Tibial nerve (tissue), 4 donors: ENCODE measurements at places on chromosomes 12 and 14.

DNA sequence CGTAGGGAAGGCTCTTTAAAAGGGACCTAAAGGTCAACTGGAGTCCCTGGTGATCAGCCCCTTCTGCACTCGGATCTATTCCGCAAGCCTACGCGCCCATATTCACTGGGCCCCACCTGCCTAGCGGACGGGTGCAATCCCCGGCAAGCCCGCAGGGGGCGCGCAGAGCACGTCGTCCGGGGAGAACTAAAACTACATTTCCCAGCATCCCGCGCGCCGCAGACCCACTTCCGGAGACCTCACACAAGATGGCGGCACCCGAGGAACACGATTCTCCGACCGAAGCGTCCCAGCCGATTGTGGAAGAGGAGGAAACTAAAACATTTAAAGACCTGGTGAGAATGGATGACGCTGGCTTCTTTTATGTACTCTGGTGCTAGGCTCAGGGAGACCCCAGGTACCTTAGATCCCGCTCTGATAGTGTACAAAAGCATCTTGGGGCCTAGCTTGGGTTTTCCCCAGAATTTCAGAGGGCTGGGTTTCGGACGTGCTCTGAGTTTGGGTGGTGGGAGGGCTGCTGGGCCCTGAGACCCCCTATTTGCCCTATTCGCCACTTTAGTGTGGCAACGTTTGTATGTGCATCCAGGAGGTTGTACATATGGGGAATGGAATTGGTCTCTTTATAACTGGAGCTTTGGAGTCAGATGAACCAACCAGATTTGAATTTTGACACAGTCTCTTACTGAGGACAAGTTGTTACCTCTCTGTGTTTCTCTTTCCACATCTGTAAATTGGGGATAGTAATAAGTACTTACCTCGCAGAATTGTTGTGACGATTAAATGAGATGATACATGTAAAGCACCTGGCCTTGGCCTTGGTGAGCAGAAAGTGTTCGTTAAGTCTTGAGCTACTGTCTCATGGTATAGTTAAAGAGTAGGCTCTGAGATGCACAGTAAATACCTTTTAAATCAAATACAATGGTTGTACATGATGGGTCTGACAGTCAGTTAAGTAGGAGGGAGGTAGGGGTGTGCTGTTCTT is at the start of gene DDX47:
Gene DDX47 (plus strand): TSS at position 227 of the 982 bp plus-strand sequence. CDS start 22 bp downstream, at position 249.
- no peaks in the 10 kb centered on the region for H3K36me3 ChIP-seq
- H3K4me3 ChIP-seq = peak within 1 kb of the TSS; percentile 77
- peak within 1 kb of the TSS; percentile 77 for H3K27ac ChIP-seq
- H3K4me1 ChIP-seq = peaks cover 11% of the 10 kb centered on the region
- peak; percentile 98 for DNase-seq

DNA sequence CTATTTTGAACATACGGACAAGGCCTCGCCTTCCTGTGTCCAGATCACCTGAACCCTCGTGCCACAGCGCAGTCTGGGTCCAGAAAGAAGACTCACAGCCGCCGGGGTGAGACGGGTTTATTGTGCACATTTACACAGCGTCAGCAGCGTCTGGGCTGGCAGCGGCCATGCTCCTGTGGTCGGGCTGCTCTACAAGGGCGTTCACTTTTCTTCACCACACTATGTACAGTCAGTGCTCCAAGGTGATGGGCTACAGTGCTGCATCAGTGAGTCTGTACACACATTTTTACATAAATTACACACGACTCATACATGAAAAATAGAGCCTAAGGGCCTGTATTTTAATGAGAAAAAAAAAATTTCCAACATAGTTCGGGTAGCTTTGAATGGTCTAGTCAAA is 18.0 kb downstream of the ZFYVE21 start:
- H3K27me3 ChIP-seq = no peaks in the 10 kb centered on the region
- H3K4me1 ChIP-seq = no peaks in the 10 kb centered on the region
- H3K36me3 ChIP-seq = peaks cover 21% of the 10 kb centered on the region
- DNase-seq = no peak
- no peak overlapping the region for H3K27ac ChIP-seq
- H3K4me3 ChIP-seq = no peak overlapping the region

DNA sequence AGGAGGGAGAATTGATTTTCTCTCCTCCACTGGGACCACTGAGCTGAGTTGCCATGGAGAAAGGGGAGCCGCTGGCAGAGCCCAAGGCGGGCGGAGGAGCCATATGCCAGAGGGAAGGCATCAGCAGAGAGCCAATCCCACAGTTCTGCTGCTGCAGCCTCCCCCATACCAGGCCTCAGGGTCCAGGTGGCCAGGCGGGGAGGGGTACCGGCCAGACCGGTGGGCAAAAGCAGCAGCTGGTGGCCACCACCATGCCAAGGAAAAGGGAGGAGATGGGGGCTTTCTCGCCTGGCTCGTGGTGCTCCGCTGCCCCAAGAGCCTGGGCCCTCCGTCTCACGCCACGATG is 72.8 kb downstream of the PITPNM2 start:
- H3K36me3 ChIP-seq = no peaks in the 10 kb centered on the region
- peaks cover 43% of the 10 kb centered on the region for H3K4me1 ChIP-seq
- H3K4me3 ChIP-seq = no peak overlapping the region
- H3K27me3 ChIP-seq = no peaks in the 10 kb centered on the region

DNA sequence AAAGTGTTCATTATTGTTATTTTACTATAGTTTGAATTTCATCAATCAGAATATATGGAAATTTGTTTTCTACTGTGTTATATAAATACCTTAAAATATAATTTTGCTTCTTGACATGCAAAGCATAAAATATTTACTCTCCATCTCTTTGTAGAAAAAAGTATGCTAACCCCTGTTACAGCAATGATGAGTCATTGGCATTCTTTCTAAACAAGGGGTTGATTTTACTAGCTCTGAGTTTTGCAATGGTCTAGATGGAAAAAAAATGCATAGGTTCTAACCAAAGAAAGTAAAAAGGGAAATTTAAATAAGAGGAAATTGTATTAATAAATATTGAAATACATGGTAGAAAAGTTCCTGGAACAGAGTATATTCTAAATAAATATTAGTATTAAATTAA is 990.2 kb upstream of the ATXN7L3B start:
- H3K36me3 ChIP-seq = no peaks in the 10 kb centered on the region
- no peak overlapping the region for H3K27ac ChIP-seq
- no peak for DNase-seq

DNA sequence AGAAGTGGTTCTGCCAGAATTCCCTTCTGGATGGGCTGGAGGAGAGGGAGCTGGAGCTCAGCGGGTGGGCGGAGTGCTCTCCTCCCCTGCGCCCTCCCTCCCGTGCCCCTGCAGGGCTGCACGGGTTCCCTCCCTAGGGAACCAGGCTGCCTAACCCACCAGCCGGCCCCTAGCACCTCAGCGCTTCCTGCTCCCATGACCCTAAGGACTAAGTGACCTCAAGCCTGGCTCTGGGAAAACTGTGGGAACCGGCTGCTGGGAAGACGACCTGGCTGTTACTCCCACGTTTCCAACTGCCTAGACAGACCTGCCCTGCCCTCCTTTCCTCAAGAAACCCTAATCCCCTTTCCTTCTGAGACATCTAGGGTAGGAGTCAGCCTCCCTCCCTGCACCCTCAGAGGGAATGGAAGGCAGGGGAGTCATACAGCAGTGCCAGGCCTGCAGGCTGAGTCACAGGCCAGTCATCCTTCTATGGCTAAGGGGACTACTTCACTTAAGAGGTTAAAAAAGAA is 31.5 kb downstream of the SLC6A12 start:
- H3K36me3 ChIP-seq = no peaks in the 10 kb centered on the region
- no peak overlapping the region for H3K27ac ChIP-seq
- H3K4me1 ChIP-seq = no peaks in the 10 kb centered on the region
- no peaks in the 10 kb centered on the region for H3K27me3 ChIP-seq

GRCh38 chr14:54343272-54344121 is 53.3 kb upstream of the CDKN3 start:
- no peak overlapping the region for H3K4me3 ChIP-seq
- no peak for DNase-seq
- H3K27me3 ChIP-seq = no peaks in the 10 kb centered on the region
- no peak overlapping the region for H3K27ac ChIP-seq
- H3K36me3 ChIP-seq = no peaks in the 10 kb centered on the region

GRCh38 chr14:75428230-75429104 is 645 bp downstream of the JDP2 start:
- no peaks in the 10 kb centered on the region for H3K36me3 ChIP-seq
- DNase-seq = no peak
- H3K4me1 ChIP-seq = peaks cover 57% of the 10 kb centered on the region
- H3K27ac ChIP-seq = peak overlapping the region; percentile 95

DNA sequence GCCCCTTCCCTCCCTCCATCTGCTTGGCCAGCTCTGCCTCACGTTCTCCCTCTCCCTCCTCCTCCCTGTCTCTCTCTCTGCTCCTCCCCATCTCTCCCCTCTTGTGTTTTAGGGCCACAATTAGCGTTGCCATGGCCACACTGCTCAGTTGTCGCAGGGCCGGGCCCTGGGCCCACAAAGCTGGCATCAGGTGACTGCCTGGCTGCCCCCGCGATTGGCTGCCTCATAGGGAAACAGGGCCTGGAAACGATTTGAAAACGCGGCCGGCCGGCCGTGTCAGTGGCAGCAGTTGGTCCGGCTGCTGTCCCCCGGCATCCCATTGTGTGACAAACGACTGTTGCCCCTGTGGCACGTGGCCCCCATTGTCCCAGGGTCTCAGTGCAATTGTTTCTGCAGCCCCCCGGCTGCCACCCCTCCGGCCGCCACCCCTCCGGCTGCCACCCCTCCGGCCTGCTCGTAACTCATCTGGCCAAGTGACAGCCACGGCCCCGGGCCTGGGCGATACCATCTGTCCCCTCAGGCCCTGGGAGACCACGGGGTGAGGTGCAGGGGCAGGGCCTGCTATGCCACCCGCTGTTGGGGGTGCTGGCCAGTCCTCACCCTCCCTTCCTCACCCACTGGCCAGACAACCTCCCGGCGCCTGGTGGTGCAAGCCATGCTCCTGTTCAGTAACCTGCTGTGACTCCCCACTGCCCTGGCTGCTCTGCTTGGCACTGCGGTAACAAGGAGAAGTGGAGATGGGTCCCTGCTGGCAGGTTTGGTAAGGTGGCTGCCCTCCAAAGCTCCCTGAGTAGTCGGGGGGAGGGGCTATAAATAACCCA is 17.4 kb downstream of the FOXN4 start:
- H3K27ac ChIP-seq = no peak overlapping the region
- no peaks in the 10 kb centered on the region for H3K4me1 ChIP-seq
- no peak for DNase-seq
- H3K27me3 ChIP-seq = no peaks in the 10 kb centered on the region
- no peaks in the 10 kb centered on the region for H3K36me3 ChIP-seq

DNA sequence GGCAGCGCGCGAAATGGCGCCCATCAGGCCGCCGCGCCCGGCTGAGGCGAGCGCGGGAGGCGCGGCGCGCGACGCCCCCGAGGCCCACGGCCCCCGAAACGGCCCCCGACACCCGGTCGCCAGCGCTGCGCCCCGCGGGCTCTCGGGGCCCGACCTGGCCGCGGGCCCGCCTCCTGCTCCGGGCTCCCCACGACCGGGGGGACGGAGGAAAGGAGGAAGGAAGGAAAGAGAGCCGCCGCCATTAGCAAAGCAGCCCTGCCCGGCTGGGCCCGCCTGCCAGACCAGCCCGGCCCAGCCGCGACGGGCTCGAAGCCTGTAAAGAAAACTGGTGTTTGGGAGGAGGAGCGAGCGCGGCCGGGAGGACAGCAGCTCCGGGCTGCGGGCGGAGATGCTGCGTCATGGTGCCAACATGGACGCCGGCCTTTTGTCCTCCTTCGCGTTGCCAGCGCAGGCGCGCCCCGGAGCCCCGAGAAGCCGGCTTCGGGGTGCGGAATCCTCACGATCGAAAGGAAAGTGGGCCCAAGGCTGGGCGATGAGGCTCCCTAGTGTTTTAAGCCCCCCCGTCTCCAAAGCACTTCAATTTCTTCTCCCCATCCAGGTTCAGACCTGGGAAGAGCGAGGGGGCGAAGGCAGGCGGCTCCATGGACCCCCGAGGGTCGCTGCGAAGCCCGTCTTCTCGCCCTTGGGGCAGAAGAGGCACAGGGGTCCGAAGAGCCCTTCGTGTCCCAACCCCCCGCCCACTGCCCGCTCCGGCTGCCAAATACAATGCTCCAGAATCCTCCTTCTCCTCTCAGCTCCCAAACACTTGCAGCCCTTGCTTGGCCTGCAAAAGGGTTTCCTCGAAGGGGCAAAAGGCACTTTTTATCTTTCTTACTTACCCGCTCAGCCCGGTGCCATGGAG is 2.9 kb upstream of the SETD1B start:
- peak overlapping the region; percentile 100 for H3K27ac ChIP-seq
- peaks cover 45% of the 10 kb centered on the region for H3K4me1 ChIP-seq
- H3K36me3 ChIP-seq = no peaks in the 10 kb centered on the region
- peak; percentile 57 for DNase-seq
- peak overlapping the region; percentile 88 for H3K4me3 ChIP-seq

- no peak overlapping the region for H3K27ac ChIP-seq
- H3K4me3 ChIP-seq = no peak overlapping the region
- no peak for DNase-seq
- H3K4me1 ChIP-seq = no peaks in the 10 kb centered on the region
Observed at GRCh38 chr14:58549105-58549757, 88.5 kb upstream of the DACT1 start.

DNA sequence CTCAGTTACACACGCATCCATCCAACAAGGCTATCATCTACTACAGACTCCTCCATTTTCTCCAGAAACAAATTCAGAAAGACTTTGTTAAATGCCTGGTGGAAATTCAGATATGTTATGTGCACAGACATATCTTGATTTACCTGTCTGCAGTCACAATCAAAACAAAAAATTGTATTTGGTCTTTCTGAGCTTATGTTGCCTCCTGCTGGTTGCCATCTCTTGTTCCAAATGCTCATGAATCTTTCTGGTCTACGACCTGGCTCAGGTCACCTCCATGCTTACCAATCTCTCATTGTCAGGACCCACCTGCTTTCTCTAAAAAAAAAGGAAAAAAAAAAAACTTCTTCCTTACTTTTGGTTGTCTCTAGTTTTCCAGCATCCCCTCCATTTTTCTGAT is 169.2 kb upstream of the PLXNC1 start:
- no peaks in the 10 kb centered on the region for H3K36me3 ChIP-seq
- no peak for DNase-seq
- H3K27me3 ChIP-seq = no peaks in the 10 kb centered on the region
- no peak overlapping the region for H3K4me3 ChIP-seq
- H3K4me1 ChIP-seq = no peaks in the 10 kb centered on the region

DNA sequence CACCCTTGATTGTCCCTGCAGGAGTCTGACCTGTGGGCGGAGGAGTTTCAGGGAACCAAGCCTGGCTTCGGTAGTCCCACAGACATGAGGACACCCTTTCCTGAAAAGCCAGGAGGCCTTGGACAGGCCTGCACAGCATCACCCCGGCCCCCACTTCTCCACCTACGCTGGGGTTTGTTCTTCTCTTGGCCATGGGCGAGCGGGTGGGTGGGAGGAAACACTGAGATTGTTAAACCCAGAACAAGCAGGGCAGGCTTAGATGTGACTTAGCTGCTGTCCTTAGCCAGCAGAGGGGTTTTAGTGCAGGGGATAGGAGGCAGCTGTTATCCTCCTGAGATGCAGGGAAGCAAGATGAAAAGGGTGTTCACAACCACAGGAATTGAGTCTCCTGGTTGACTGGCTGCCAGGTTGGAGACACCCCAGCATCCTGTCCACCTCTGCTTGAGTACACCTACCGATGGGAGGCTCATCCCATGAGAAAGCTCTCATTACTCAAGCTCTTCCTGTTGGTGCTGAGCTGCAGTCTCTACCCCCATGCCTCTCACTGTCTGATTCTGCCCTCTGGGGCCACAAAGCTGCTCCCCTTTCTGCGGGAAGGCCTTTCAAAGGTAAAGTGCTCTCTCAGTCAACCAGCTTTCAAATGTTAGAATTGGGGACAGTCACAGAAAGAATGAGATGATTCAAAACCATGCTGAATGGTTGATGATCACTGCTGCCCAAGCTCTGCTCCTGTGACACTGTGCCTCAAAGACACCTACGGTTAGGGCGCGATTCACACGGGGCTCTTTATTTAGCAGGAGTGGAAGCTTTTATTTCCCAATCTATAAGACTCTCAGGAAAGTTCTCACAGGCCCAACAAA is 86.3 kb downstream of the IRF2BPL start:
- H3K36me3 ChIP-seq = no peaks in the 10 kb centered on the region
- H3K27me3 ChIP-seq = no peaks in the 10 kb centered on the region
- no peaks in the 10 kb centered on the region for H3K4me1 ChIP-seq
- H3K27ac ChIP-seq = no peak overlapping the region
- H3K4me3 ChIP-seq = no peak overlapping the region
- DNase-seq = no peak
